SK-N-SH (cell line): ENCODE measurements at places on chromosomes 4 and X. TPM values are rescaled to one million over a fixed set of nuclear protein-coding genes. Genes with fewer than 3 reads are reported as not detected.

Gene CABS1
- polyA plus RNA-seq = not detected in 2 replicates

Gene SORBS2
- 2.5 and 3.1 TPM in 2 replicates for polyA plus RNA-seq

Gene CFAP47
- polyA plus RNA-seq = 0.02 TPM in 2 replicates

Gene RRH
- 0.05 and 0.10 TPM in 2 replicates for polyA plus RNA-seq

Gene SCML1
- 10.7 and 15.7 TPM in 2 replicates for polyA plus RNA-seq

Gene CT45A1
- polyA plus RNA-seq = not detected in 2 replicates

Gene MAGEA12
- 81.1 and 104 TPM in 2 replicates for polyA plus RNA-seq

Gene CSN1S1
- not detected in 2 replicates for polyA plus RNA-seq

Gene FTHL17
- not detected in 2 replicates for polyA plus RNA-seq

Gene USP17L25
- not detected in 2 replicates for polyA plus RNA-seq

Gene HPSE
- 1.7 and 2.1 TPM in 2 replicates for polyA plus RNA-seq

Gene ABLIM2
- polyA plus RNA-seq = 0.53 and 0.80 TPM in 2 replicates

Gene PNMA6F
- not detected in 2 replicates for polyA plus RNA-seq

Gene GAGE12E
- not detected in 2 replicates for polyA plus RNA-seq

Gene SYTL4
- polyA plus RNA-seq = 2.3 and 3.1 TPM in 2 replicates

Gene SOD3
- polyA plus RNA-seq = 12.0 and 21.6 TPM in 2 replicates

Gene GATA1
- not detected in 2 replicates for polyA plus RNA-seq

Gene ADGRA3
- 11.8 and 13.7 TPM in 2 replicates for polyA plus RNA-seq

Gene SLC34A2
- polyA plus RNA-seq = not detected in 2 replicates

Gene BEX5
- polyA plus RNA-seq = 0.10 and 0.12 TPM in 2 replicates

Gene NAP1L3
- polyA plus RNA-seq = 2.0 and 2.7 TPM in 2 replicates

Gene NWD2
- polyA plus RNA-seq = not detected in 2 replicates

Gene TEX13A
- 0.03 TPM in 1 of 2 replicates, not detected in the other for polyA plus RNA-seq

Gene PRRG1
- polyA plus RNA-seq = 3.0 and 4.0 TPM in 2 replicates

Gene ENPEP
- polyA plus RNA-seq = 0.15 and 0.16 TPM in 2 replicates
